Eye (tissue), 1 donor: ENCODE measurements at places on chromosomes 11 and 22.

DNA sequence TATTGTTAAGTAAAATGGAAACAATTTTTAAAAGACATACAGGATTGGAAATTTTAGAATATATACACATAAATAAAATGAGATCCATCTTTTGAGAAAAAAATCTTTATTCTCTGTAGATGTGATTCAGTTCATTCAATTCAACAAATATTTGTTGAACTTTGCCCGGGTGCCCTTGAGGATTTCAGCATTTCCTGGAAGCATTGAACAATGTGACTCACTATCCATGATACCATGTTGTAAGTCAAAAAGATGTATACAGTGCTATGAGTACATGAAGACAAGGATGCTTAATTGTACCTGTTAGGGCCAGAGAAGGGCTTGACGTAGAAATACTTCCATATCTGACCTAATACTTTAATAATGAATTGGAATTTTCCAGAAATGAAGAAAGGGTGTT, 353.7 kb downstream of the METTL15 start:
- DNase-seq: no peak

- DNase-seq: peak; percentile 40
These were observed 167.8 kb downstream of the C11orf91 start for GRCh38 chr11:33532720-33533385.

- DNase-seq: no peak
These were observed 60.4 kb downstream of the CHST1 start for GRCh38 chr11:45605051-45605450.

DNA sequence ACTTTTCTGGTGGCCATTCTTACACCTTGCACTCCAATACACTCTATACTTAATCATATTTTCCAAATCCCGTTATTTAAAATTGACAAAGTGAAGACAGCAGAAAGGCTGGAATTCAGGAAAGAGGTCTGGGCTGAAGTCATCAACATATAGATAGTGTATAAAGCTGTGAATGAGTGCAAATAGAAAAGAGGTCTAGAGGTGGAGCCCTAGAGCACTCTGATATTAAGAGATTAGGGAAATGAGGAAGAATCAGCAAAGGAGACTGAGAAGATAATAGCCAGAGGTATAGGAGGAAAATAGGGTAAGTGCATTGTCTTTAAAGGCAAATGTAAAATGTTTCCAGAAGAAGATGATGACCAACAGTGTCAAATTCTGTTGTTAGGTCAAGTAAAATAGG, 7.9 kb downstream of the CTR9 start:
- no peak for DNase-seq

GRCh38 chr22:48098243-48098920, 1335.9 kb downstream of the TBC1D22A start:
- no peak for DNase-seq

- DNase-seq: no peak
These were observed 241.2 kb downstream of the CASP12 start for GRCh38 chr11:104657083-104657482.

- no peak for DNase-seq
These were observed 72.6 kb downstream of the CD82 start for GRCh38 chr11:44638032-44638431.

- no peak for DNase-seq
These were observed 305.9 kb downstream of the CADM1 start for GRCh38 chr11:115198321-115198741.

DNA sequence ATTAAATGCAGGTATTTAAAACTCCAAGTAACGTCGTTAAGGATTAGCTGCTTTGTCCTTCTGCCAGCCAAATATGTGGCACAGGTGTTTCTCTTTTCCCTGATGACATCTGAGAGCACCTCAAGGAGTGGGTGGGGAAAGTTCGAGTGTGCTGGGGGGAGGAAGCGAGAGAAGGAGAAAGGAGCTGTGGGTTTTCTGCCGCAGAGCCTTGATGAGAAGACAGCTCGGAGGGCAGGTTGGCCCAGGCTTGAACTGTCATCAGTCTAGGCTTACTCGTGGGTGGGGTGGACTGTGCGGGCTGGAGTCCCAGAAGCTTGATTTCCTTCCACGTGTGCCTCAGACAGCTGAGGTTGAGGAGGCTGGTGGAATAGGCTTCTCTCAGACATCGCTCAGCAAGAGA, 15.2 kb upstream of the SORL1-AS1 start:
- no peak for DNase-seq

DNA sequence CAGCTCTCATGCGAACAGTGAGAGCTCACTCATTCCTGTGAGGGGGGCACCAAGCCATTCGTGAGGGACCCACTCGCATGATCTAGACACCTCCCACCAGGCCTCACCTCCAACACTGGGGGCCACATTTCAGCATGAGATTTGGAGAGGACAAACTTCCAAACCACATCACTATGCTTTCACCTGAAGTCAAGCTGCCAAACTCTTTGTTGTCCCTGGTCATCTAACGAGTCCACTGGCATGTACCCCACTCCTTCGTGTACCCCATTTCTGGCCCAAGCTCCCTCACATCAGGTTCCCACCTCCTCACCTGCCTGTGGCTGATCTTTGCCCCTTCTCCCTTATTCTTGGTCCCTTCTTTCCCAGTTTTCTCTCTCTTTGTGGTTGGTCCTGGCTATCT, 198.9 kb downstream of the ADAMTS15 start:
- no peak for DNase-seq

- no peak for DNase-seq
These were observed 32.8 kb downstream of the NRXN2 start for GRCh38 chr11:64690235-64690634.

GRCh38 chr11:134360050-134360835, 28.5 kb downstream of the GLB1L2 start:
- DNase-seq: peak; percentile 93

DNA sequence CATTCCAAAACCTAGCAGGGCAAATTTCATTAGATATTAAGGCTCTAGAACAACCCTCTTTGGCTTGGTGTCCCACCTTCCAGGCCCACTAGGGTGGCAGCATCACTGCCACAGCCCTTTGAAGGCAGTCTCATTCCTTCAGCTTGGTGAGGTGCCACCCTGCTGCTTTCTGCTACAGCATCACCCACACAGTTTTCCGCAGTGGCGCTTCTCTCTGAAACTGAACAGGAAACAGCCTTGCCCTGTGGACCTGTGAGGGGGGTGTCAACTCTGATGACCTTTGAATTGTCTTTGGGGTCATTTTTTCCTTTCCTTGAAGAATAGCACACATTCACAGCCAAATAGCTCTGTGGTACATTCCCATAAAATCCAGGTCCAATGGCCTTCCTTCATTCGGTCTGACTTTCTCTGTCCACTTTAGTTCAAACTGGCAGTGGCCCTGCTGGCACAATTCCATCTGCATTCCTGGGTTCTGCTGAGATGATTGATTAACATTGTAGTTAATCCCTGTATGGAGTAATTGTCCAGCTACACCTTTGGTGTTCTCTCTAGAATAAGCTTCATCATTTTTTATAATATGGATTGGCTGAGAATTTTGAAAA, 251.9 kb upstream of the FAT3 start:
- DNase-seq: no peak

DNA sequence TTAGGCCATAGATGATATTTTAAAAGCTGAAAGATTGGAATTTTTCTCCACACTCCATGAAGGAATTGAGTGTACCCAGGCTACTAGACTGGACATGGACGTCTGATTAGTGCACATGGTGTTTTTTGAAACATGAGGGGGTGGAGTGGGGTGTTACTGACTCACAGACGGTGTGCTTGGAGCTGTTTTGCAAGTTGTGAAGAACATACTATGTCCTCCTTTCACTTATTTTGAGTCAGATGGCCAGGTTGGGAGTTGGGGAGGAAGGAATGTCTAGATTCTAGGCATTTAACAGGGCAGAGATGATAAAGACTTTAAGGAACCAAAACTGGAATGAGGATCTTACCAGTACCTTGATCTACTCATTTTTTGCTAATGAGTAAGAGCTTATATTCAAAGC, 158.1 kb upstream of the MTNR1B start:
- no peak for DNase-seq

DNA sequence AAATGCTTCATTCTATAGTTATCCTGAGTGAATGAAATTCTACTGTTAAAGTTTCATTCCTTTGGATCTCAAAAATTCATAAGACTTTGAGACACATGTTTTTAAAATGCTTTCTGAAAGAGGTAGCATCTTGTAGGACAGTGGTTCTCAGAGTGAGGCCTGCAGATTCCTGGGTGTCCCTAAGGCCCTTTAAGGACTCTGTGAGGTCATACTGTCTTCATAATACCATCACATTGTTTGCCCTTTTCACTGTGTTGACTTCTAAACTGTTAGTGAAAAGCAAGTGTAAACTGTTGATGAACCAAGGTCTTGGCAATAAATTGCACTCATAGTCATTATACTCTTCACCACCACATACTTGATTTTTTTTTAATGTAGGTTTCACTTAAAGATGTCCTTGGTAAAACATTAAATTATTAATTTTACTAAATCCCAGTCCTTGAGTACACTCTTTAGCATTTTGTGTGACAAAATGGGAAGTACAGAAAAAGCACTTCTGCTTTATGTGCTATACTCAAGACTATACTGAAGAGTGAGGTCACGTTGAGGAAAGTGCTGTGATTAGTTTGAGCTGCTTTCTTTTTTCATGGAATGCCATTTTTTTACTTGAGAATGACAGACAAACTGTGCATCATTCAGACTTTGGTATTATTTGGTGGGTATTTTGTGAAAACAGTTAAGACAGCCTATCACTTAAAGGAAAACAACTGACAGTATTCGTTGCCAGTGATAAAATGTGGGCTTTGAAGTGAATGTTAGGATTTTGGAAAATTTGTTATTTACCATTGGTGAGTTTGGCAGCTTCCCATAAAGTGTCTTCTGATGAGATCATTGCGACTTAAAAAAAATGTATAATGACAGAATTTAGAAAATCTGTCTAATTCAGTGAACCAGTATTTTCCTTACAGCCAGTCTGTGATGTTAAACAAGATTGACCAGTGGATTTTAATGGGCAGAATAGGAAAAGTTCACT, 61.1 kb downstream of the SPECC1L start:
- DNase-seq: no peak

GRCh38 chr11:106958517-106959248, 59.6 kb downstream of the GUCY1A2 start:
- DNase-seq: no peak

DNA sequence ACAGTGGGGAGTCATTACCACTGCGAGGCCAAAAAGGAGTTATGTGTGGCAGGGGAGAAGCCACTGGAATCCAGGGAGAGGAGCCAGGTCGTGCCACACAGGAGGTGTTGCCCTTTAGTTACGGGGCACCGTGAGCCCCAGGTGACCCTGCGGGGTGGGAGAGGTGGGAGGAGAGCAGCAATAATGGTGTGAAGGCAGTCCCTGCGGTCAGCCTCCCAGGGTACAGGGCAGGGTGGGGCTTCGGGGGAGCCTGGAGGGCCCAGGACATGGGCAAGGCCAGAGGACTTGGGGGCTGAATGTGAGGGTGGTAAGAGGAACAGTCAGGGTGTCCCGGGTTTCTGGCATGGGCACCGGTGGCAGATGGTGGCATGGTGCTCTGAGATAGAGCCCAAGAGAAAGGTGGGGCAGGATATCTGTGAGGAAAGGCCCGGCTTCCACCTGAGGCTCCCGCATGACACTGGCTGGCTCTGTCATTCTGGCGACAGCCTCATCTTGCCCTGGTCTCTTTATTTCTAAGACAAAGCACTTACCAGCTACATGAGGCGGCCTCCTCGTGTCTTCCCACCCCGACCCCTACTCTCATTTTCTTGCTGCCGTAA, 82.6 kb upstream of the LMO1 start:
- no peak for DNase-seq

DNA sequence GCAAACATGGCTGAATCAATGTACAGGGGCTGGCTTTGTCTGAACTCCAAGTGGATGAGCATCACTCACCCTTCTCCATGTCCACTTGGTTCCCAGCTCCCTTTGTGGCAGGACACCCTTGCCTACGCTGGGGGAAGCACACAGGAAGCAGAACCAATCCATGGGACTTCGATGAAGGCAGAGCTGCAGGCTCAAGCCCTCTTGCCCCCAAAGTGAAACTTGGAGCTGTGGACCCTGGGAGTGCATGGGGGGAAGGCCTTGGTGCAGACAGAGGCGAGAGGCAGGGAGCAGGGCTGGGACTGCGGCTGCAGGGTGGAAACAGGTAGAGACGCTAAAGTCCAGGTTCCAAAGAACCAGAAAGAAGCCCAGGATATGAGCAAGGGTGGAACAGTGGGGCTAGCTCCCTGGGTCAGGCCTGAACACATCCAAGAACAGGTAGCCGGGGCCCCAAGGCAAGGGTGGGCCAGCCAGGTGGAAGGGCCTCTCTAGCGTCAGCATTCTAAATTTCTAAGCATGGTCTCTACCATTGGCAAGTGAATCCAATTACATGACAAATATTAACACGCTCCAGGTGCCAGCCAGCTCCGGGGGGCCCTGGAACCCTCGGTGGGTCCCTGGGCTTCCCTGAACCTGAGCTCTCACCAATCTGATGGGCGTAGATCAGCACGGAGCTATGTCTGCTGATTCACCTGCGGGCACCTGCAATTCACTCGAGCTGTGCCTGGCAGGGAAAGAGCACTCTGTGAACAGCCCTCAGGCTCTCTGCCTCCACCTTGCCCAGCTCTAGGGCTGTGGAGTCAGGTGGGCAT, 532.8 kb downstream of the BRD1 start:
- no peak for DNase-seq

GRCh38 chr22:50584106-50585096, 1.8 kb upstream of the CHKB start:
- DNase-seq: no peak

GRCh38 chr11:40405614-40406013, 1053.8 kb downstream of the LRRC4C start:
- no peak for DNase-seq

- DNase-seq: peak; percentile 41
These were observed 12.7 kb upstream of the CPT1A start for GRCh38 chr11:68854273-68854958.

DNA sequence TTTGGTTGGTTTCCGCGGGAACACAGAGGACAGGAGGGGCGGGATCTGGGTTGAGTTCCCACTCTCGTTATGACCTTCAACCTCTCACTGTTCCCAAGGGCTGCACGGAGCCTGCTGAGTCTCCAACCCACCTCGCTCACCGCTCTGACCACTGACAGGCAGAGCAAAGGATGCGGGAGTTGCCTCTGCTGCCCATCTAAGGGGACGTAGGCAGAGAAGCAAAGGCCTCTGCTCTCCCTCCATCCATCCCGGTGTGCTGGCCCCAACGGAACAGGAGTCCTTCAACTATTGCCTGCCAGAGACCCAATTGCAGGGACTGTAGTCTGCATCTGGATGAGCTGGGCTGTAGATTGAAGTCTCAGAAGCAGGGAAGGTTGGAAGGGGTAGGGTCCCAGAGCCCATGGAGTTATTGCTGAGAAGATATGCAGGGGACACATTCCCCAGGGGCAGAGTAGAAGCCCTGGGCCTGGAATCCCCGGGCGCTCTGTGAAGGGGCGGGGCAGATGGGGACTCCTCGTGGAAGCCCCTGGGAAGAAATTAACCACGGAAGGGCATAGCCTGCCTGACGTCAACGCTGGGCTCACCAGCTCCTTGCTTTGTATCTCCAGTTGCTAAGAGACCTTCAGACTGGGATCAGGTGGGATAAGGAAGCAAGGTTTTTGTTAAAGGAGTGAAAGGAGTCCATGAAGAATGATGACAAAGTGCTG, 12.7 kb upstream of the FXYD2 start:
- no peak for DNase-seq
